CD4-positive, CD25-positive, alpha-beta regulatory T cell (primary cell): ENCODE measurements at places on chromosomes 7 and 10. TPM values are rescaled to one million over a fixed set of nuclear protein-coding genes. Genes with fewer than 3 reads are reported as not detected.

GRCh38 chr10:12538491-12538995 is 189.2 kb downstream of the CAMK1D start:
- no peak for DNase-seq

GRCh38 chr10:127979045-127979444 is 72.1 kb downstream of the PTPRE start:
- no peak for DNase-seq

- no peak for DNase-seq
Observed at GRCh38 chr7:36217211-36217960, 64.3 kb downstream of the EEPD1 start.

DNA sequence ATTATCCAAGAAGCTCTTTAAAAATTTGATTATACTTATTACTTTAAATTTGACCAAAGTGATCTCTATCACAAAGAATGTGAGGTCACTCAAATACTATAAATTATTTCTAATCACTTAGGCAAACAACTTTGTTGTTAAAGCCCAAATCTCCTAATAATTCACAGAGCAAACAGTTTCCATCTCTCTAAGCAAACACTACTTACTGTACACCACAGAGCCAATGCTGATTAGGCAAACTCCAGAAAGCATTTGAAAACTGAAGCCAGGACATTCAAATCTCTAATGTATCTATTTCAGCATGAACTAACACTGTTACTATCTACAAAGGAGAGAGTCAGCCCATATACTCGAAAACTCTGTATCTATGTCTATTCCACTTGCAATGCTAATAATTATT is 107.1 kb downstream of the RNF32 start:
- DNase-seq: no peak

DNA sequence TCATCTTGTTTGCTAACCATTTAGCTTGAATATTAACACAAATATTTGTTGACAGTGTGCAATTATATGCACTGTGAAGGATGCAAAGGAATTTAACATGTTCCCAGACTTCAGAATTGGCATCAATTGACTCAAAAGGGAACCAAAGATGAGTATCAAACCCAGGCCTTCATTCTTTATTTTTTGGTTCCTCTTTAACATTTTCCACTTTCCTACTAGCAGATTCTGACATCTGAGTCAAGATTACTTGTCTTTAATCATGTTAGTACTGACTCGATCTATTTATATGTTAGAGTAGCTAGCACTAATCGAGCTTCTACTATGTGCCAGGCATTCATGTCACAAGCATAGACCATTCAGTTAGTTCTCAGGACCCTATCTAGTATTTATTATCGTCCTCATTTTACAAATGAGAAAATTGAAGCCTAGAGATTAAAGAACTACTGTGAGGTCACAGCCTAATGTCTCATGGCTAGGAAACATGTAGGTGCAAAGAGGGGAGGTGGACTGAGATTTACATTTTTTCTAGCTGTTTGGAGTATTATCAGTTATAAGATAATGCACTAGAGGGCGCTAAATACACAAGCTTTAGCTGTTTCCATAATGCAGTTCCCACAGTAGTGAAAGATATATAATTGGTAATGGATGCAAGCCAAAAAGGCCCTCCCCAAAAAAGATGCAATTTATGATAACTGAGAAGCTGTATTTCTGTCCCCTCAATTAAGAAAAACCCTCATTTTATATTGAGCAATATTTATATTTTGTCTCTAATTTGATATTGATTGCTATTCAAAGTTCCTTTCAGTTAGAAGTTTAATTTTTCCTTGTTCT is 32.9 kb upstream of the KMT2E start:
- no peak for DNase-seq

- DNase-seq: no peak
Observed at GRCh38 chr10:963655-964054, 24.6 kb upstream of the GTPBP4 start.

Gene NEBL
- 1.9 TPM for total RNA-seq

DNA sequence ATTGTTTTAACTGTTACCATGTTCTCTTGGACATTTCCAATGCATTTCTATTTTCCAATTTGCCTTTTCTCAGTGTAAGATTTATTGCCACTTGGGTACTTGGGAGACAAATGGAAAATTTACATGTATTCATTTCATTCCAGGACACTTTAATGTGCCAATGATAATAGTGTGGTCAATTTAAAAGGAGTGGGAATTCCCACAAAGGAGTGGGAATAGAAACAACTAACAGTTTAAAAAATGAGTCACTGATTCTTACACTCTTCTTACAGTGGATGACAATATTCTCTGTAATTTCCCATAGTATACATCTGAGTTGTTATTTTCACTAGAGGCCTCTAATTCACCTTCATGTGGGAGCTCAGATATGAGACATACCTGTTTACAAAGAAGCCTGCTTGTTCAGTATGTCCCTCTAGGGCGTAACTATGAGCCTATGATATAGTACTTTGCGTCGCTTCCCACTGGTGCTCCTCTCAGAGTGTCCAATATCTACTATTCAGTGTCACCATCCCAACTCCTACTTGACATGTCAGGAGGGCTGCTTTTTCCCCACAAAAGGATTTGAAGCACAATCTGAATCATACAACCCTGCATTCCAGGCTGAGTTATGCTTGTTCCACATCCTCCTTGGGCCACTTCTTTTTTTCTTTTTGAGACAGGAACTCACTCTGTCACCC is 301.3 kb downstream of the PHTF2 start:
- DNase-seq: no peak

Gene PDE1C
- total RNA-seq: not detected

DNA sequence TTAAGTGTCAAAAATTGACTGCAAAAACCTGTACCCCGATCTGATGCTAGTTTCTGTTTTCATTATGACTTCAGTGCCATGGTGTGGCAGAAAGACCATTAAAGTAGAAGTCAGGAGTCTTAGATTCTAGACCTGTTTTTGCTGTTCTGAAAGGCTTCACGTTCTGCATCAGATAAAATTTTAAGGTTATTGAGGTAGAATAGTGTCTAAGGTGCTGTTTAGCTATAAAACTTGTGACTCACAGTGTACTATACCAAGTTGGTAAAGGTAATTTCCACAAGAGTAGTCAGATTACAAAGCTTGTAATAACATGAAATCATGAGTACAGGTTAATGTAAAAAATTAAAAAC is 38.6 kb downstream of the ZNRF2 start:
- peak; percentile 38 for DNase-seq

Gene ITGB8
- 2.1 TPM for total RNA-seq

Gene SORCS1
- not detected for total RNA-seq

DNA sequence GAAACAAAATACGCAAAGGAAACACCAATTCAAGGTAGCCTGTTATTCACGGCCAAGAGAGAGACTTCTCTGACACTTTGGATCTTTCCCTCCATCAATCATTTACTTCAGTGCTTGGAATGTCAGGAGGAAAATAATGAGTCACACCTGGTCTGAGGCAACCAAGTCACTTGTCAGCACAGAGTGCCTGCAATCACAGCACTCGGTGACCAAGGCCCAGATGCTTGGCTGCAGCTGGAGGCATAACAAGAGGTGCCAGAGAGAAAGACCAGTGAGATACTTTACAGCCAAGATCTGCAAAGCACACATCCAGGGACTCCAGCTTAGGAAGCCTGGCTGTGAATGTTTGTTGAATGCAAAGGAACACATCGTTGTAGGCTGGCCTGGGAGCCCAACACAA is 33.9 kb downstream of the ASB13 start:
- no peak for DNase-seq

GRCh38 chr10:5631936-5632335 is 34.5 kb downstream of the ASB13 start:
- no peak for DNase-seq

DNA sequence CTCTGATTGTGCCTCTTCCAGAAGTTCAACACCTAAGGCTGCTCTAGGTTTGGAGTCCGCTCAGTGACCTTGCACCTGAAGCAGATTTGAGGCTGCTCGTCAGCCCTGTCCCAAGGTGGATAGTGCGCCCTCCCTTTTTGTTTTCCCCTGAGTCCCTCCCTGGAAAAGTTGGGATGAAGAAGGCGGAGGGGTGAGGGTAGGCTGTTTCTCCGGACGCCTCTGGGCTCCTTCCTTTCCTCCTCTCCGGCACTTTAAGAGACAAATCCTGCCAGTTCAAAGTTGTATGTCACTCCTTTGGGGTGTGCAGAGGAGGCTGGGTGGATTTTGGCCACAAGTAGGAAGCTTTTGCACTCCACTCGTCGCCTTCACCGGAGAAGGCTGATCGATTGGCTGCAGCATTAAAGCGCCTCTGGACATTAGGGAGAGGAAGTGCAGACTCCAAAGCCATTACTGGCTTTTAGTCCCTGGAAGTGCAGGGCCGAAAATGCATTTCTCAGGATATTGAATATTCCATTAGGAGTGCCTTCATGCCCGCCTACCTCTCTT is 81.9 kb upstream of the PRKG1 start:
- DNase-seq: no peak

Gene UNCX
- total RNA-seq: not detected

DNA sequence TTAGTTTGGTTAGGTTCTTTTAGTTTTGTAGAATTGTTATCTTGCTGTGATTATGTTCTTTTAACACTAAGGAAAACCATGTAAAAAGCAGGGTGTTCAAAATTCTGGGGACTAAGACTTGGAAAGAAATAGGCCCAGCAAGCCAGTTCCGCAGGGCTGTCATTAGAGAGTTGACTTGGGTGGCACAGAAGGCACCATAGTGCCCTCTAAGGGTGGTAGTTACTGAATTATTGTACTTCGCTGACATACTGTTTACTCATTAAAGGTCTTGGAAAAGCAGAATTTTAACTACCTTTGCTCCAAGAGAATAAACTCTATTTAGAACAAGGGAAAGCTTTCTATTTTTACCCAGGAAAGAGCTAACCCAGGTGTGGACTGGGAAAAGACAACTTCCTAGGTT is 86.5 kb downstream of the OTUD1 start:
- DNase-seq: no peak
